Smooth muscle cell of the coronary artery (primary cell): ENCODE measurements at places on chromosomes 16 and 17. TPM values are rescaled to one million over a fixed set of nuclear protein-coding genes. Genes with fewer than 3 reads are reported as not detected.

The FN3K gene
- 3.2 and 6.4 TPM in 2 replicates for total RNA-seq

The SNX20 gene
- total RNA-seq, result not detected in 2 replicates

The KRTAP9-4 gene
- total RNA-seq, result not detected in 2 replicates

The KRT13 gene
- not detected in 2 replicates for total RNA-seq

The RPRML gene
- total RNA-seq, result 0.08 TPM in 1 of 2 replicates, not detected in the other

The KCTD11 gene
- 4.9 and 10.4 TPM in 2 replicates for total RNA-seq

The MT1F gene
- total RNA-seq, result 1.2 TPM in 1 of 2 replicates, not detected in the other

The NPW gene
- total RNA-seq, result 0.23 and 0.60 TPM in 2 replicates

The LRRC3C gene
- total RNA-seq, result not detected in 2 replicates

The KRT31 gene
- total RNA-seq, result not detected in 2 replicates

The TEX19 gene
- total RNA-seq, result 0.08 TPM in 1 of 2 replicates, not detected in the other

The OTOP3 gene
- total RNA-seq, result not detected in 2 replicates
